ENCODE measurements at places on chromosomes 11 and 22. TPM values are rescaled to one million over a fixed set of nuclear protein-coding genes. Genes with fewer than 3 reads are reported as not detected.

OSM gene
- 8.7 TPM for total RNA-seq

SCN2B gene
- not detected for total RNA-seq

OR6Q1 gene
- not detected for total RNA-seq

NLRP14 gene
- 0.30 TPM for total RNA-seq

KCNJ1 gene
- total RNA-seq = not detected

TRIM49 gene
- total RNA-seq = not detected

KDM4E gene
- not detected for total RNA-seq

SHISAL1 gene
- 0.15 TPM for total RNA-seq

TRIM77 gene
- total RNA-seq = not detected

CBLIF gene
- not detected for total RNA-seq

CABP4 gene
- 2.2 TPM for total RNA-seq

MDK gene
- 14.3 TPM for total RNA-seq

MUC2 gene
- not detected for total RNA-seq

PRR5 gene
- total RNA-seq = 16.1 TPM

RCE1 gene
- total RNA-seq = 18.2 TPM

VSTM5 gene
- 2.3 TPM for total RNA-seq

ZNF195 gene
- 24.1 TPM for total RNA-seq

RFPL1 gene
- not detected for total RNA-seq

CSNK2A3 gene
- 7.5 TPM for total RNA-seq

OPCML gene
- total RNA-seq = not detected

LRP4 gene
- 2.6 TPM for total RNA-seq

RASD2 gene
- total RNA-seq = 1.9 TPM

OR4C11 gene
- not detected for total RNA-seq

TENM4 gene
- 3.3 TPM for total RNA-seq

UBE2L6 gene
- 142 TPM for total RNA-seq

CEP57 gene
- 33.4 TPM for total RNA-seq

IL10RA gene
- 47.1 TPM for total RNA-seq

MPPED2 gene
- total RNA-seq = 0.30 TPM

OR56B4 gene
- not detected for total RNA-seq

MB gene
- total RNA-seq = not detected
